ENCODE measurements at places on chromosomes 6 and 20. TPM values are rescaled to one million over a fixed set of nuclear protein-coding genes. Genes with fewer than 3 reads are reported as not detected.

Gene GGTLC1
- not detected for total RNA-seq

Gene LRFN2
- total RNA-seq = not detected

Gene TMEM217
- 2.0 TPM for total RNA-seq

Gene HRH3
- total RNA-seq = not detected

Gene HLA-DQB1
- total RNA-seq = not detected

Gene VSTM2L
- total RNA-seq = 0.32 TPM

Gene AK9
- 3.2 TPM for total RNA-seq

Gene OSER1
- total RNA-seq = 66.8 TPM

Gene SNAP25
- 4.5 TPM for total RNA-seq

Measured in bronchial smooth muscle cell (primary cell).